ENCODE measurements at places on chromosomes 3 and 15.

DNA sequence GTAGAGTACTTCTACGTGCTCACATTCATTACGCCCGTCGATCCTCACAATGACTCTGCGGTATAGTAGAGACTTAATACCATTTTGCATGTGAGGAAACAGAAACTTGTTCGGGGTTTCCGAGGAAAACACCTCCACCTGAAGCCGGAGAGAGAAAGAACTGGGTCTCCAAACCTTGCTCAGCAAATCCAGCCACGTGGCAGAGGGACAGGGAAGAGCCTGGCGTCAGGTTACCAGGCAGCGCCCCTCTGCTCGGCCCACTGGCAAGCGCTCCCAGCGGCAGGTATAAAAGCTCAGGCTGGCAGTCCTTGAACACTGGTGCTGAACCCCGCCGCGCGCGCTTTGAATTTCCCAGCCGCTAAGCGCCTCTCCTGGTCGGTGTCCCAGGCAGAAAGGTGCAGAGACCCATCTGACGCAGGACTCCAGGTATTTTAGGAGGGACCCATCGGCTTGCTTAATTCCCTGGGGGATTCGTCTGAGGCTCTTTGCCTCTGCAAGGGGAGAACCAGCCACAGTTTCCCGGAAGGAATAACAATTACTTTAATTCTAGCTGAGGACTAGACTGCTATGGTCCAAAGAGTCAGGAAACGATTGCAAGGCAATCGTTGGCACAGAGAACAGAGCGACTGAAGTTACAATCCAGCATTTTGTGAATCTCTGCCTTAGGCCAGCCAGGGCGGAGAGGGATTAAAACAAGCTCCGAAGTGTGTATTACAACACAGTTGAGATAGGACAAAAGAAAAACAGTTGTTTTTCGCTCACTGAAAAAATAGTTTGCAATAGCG, at the start of gene C2CD4A:
TSS of gene C2CD4A (plus strand) at position 315 of the 785 bp plus-strand sequence. CDS start 637 bp downstream, outside the sequence.
- DNase-seq = no peak

DNA sequence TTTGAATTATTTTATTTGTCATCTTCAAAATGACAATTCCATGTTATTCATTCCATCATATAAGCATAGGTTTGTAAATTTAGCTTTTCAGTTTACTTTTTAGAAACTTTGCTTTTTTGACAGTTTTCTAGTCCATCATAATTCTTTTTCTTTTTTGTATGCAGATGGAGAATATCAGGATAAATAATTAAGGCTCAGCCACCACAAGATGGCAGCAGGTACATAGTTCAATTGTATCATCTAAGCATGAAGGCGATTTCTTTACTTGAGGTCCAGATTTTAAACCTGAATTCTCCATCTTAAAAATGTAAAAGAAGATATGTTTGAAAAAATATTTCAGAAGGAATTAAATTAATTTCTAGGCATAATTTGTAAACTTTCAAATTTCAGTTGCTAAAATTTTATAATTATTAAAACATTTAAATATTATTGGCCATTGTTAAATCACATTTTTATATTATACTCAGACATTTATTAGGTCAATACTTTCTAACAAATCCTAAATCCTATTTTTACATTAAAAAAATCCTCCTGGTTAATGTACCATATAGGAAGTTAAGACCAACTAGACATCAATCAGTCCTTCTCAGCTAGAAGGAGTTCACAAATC, 15.1 kb downstream of the PLSCR5 start:
- DNase-seq = no peak

DNA sequence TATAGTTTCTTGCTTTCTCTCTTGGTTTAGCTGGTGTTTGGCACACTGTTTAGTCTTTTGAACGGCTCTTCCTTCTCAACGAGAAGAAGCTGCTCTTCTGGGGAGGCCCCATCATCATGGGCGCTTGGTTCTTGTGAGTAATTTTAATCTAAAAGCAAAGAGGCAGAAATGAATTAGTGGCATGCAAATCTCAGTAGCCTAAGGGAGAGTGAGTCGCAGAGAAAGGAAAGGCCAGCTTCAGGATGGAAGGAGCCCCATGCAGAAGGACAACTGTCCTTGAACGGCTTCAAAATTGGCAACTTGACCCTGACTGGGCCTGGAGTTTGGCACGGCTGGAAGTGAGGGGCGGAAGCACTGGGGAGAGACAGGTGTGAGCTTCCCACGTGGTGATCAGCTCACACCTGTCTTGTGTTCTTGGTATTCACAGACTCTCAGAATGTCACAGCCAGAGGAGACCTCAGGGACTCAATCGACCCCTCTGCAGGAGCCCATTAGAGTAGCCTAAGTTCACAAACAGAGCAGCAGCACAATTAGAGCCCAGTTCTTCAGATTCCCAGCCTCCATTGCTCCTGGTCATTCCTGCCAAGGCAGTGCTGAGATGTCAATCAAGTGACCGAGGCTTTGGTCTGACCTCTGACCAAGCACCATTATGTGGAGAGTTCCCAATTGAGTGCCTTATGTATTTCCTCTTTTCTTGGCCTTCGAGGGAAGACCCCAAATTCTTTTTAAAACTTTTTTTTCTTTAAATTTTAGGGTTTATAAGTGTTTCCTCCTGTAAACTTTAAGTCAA, 41.3 kb upstream of the ETV5 start:
- DNase-seq = no peak

DNA sequence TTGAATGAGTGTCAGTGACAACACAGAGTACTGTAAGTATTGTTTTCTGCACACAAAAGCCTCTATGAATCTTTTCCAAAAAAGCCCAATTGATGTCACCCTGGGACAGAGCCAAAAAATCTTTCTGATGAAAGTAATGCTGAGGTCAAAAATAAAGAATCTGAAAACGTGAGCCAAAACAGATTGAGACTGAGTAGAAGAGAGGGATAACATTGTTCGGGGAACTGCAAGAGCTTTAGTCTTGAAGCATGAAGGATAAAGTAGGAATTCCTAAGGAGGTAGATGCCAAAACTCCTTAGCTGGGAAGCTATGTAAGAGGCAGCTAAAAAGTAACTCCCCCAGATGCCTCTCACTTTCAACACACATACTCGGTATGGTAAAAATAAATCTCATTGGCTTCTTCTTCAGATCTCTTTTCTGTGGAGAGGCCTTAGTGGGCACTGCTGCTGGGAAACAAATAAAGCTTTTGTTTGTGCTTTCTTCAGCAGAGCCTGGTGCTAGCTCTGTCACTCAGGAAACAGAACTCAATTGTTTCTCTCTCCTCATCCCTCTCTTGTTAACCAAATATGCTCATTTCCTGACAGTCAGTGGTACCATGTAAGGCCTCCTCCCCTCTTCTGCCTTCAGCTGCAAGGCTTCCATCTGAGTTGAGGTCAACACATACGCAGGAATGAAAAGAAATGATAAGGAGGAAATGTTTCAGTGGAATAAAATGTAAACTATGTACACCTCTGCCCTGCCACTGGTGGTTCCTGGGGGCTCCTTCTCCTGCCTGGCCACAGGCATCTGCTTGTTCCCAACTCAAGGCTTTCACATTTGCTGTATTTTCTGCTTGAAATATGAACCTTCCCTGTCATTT, 58.1 kb downstream of the CD200 start:
- no peak for DNase-seq

DNA sequence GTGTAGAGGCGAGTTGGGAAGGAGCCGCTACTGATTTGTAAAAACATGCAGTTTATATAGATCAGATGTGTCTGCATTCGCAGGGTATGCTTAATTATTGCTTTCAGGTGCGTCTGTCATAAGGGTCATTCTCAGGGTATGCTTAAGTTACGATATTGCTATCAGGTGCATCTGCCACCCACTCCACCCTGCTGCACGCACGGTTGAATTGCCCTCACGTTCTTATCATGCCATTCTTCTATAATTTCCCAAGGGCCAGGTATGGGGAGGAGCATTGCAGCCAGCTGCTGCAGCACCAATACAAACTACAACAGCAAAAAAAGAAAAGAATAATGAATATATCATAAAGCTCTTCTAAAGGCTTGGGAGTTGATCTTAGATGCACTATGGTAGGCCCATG, 230.0 kb downstream of the KBTBD8 start:
- DNase-seq = no peak

- DNase-seq = no peak
Observed at GRCh38 chr15:49045751-49046219, 461 bp downstream of the SECISBP2L start.

DNA sequence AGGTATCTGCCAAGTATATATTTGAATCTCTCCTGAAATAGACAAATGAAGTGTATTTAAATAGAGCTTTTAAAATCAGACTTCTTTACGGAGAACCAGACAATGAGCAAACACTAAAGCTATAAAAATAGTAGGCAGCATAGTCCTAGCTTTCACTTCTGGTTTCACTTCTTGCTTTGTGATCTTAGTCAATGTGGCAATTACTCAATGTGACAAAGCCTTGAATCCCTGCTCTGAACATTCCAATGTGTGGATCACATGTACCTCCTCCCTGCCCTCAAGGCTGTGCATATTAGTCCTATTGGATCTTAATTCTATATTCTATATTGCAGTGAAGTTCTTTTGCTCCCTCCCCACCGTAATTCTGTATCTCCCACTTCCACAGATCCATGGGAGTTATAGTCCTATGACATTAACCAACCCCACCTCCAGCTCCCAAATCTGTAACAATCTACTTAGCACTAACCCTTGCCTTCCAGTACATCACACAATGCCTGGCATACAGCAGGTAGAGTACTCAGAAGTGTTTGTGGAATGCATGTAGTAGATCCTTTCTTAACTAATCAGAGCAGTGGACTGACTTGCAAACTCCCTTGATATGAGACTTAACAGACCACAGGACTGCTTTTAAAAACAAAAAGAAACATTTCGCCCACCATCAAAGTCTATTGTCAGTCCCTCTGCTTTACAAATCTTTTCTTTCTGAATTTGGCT, 24.3 kb upstream of the CP start:
- no peak for DNase-seq

DNA sequence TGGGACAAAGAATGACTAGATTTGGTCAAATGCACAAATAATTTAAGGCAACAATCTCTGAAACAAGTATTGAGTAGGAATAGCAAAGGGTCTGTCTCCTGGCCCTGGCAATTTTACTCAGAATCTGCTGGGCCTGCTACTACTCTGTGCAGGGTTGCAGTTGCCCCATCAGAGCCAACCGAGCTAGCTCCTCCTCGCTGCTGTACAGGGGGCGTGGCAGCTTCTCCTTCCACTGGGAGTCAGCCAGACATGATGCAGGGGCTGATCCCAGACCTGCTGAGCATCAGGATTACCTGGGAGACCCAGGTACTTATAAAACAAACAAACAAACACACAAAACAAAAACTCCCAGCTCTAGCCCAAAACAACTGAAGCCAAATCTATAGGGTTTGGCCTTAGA, 30.5 kb upstream of the PXYLP1 start:
- DNase-seq = no peak

DNA sequence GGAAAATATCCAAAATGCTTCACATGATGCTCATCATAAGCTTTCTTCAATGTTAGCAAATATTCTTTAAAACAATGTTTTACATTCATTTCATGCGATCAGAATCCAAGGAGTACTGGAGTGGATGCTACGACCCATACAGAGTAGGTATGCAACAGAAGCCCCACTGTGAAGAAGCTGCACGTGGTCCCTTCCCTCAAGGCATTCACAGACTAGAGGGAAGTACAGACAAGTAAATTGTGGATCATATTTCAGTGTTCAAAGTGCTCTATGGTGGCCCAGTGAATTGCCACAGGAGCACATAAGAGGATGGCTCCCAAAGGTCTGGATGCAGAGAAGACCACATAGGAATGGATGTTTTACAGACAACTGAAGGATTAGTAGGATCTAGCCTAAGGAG, 789.9 kb downstream of the IGSF11 start:
- no peak for DNase-seq

DNA sequence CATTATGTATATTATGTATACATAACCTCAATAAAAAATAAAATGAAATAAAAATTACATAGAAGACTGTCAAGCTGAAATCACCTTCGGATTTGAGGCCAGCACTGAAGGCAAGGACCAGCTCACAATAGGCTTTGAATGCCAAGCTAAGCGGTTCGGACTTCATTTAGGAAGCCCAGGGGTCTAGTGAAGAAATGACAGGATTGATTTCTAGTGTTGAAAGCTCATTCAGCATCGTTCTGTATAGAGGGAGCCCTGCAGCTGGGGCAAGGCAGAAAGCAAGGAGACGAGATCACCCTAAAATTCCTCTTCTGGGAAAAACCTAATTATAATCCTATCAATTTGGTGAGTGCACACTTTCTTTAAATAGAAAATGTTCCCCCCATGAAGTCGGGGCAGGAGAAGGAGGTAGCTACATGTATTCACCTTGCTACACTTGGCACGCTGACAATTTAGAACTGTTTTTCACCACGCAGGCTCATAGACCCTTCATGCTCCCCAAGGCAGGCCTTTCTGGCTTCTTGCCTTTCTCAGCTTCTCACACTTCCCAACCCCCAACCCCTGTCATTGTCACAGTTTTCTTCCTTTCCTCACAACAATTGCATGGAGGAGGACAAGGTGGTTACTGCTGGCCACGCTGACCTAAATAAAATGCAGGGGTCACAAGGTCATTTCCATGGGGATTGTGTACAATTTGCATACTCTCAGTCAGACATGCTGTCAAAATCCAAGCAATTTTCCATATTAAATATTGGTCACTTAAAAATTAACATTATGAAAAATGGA, 44.4 kb upstream of the SSR3 start:
- DNase-seq = no peak

DNA sequence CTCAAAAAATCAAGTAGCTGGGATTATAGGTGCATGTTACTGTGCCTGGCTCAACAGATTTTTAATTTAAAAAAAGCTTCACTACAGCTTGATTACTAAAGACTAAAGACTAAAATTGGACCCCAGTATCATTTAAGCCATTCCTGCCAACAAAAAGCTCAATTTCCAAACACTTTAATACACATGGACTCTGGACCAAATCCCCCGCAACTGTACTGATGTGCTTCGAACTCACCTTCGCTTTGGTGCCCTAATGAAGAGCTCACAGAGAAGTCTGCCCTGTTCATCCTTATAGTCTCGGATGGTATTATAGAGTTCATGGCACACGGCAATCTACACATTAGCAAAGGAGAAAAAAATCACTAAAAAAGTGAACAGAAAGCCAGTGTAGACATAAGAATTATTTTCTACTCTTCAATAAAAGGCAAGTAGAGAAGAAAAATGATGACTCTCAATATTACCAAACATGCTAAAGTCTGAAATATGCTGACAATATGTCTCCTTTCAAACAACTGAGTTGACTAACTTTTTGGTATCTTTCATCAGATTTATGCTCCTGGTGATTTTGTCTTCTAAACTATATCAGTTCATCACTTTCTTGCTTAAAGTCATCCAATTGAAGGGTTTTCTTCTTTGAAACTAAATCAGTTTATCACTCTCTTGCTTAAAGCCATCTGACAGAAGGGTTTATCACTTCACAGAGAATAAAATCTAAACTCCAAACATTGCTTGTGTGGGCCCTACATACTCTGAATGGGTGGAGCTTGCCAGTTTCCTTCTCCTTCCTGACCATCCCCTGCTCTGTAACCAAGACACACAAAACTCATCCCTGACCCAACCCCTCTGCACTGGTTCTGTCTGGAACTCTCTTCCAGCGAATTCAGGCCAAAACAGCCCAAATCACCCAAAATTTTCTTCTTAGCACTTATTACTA, 7.2 kb downstream of the PBRM1 start:
- DNase-seq = no peak

GRCh38 chr3:4748701-4749378, 230.4 kb upstream of the BHLHE40 start:
- no peak for DNase-seq

- DNase-seq = no peak
Observed at GRCh38 chr15:35281515-35281914, 196.4 kb upstream of the NANOGP8 start.

GRCh38 chr15:93231261-93231925, 142.4 kb upstream of the RGMA start:
- no peak for DNase-seq
